Spleen (tissue), 13 donors: ENCODE measurements at places on chromosomes 5 and 9. TPM values are rescaled to one million over a fixed set of nuclear protein-coding genes. Genes with fewer than 3 reads are reported as not detected.

DNA sequence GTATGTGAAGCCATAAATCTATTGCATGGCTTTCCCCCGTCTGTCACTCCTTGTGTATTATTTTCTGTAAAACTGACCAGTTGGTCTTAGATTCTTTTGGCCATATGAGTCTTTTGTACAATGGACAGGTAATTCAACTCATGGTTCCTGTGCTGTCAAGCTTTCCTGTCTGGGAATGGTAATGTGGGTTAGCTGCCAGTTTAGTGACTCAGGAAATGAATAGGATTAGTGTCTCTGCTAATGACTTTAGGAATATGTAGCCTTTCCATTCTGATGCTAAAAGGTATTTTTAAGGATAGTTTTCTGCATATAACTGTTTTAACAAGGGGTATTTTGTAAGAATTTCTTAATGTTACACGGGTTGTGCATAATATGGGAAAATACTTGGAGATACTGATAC is 182.7 kb downstream of the PBX3 start:
- H3K27me3 ChIP-seq = no peaks in the 10 kb centered on the region
- H3K4me1 ChIP-seq = no peaks in the 10 kb centered on the region
- H3K36me3 ChIP-seq = peaks cover 14% of the 10 kb centered on the region
- H3K4me3 ChIP-seq = no peak overlapping the region

GRCh38 chr9:13791816-13792215 is 512.3 kb upstream of the MPDZ start:
- no peaks in the 10 kb centered on the region for H3K36me3 ChIP-seq
- H3K27ac ChIP-seq = no peak overlapping the region
- no peaks in the 10 kb centered on the region for H3K4me1 ChIP-seq
- H3K27me3 ChIP-seq = no peaks in the 10 kb centered on the region
- no peak for DNase-seq

The CDKN2B-AS1 gene
- total RNA-seq = 2.5 TPM

The SV2C gene
- 0.32 TPM for total RNA-seq

The PDE6A gene
- total RNA-seq = not detected

The HTR4 gene
- total RNA-seq = 0.79 TPM
